ENCODE measurements at places on chromosomes 5 and 9.

DNA sequence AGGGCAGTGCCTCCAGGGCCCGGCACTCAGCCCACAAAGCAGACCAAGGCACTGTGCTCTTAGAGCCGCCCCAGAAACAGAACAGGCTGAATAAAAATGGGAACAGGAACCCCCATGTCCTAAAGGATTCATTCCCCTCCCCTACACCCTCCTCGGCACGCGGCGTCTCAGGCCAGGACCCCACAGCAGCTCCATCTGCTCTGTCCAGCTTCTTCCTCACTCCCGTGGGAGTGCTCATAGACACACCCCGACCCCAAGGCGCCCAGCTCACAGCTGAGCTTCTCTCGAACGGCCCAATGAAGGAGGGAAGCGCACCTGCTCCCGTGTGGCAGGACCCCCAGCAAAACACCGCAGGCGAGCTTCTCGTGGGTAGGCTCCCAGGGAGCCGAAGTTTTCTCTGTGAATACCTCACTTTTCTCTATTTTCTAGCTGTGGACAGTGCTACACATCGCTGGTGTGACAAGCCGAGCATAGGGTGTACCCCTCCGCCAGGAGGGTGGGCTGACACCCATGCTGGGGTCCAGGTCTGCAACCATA, 15.4 kb upstream of the QSOX2 start:
- no peak for DNase-seq

GRCh38 chr5:94161801-94162200, 420.4 kb upstream of the POU5F2 start:
- no peak for DNase-seq

DNA sequence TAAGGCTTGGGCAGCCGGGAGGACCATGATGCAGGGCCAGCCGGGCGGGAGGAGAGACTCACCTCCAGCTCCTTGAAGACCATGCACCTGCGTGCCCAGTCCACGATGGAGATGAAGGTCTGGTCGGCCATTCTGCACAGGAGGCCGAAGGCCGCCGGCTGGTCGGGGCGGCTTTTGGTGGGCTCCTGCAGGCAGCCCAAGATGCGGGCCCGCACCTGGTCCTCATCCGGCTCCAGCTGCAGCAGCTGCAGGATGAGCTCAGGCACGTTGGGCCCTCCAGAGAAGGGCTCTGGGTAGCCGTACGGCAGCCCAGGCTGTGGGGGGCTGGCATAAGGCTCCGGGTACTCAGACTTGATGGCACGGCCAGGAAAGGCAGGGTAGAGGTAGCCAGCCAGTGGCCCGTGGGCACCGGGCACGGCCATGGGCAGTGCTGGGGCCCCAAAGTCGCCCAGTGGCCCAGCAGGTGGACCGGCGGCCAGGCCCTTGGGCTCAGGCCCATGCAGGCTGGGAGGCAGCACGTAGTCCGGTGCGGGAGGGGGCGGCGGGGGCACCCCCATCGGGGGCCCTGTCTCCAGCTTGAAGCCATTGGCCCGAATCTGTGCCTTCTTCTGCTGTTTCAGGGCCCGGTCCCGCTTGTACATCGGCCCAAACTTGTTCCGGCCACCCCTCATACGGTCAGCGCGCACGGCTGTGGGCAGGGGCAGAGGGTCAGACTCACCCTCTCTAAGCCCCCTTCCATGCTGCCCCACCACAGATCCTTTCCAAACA, 7.0 kb downstream of the NR5A1 start:
- DNase-seq = no peak

- no peak for DNase-seq
Observed at GRCh38 chr5:126043688-126044087, 379.5 kb upstream of the GRAMD2B start.

- DNase-seq = no peak
Observed at GRCh38 chr5:116492776-116493175, 81.8 kb downstream of the SEMA6A start.

GRCh38 chr5:17697671-17698070, 63.4 kb downstream of the TAF11L14 start:
- DNase-seq = no peak

- DNase-seq = no peak
Observed at GRCh38 chr5:141876628-141877355, 1.4 kb downstream of the PCDH1 start.

GRCh38 chr9:96344458-96345180, 38.9 kb downstream of the SLC35D2 start:
- peak; percentile 50 for DNase-seq
